Activated CD8-positive, alpha-beta memory T cell treated with anti-CD3 and anti-CD28 coated beads for 1 hour (primary cell): ENCODE measurements at places on chromosomes 3 and 15.

- no peak for DNase-seq
These were observed 10.8 kb downstream of the GHRL start for GRCh38 chr3:10281951-10282350.

DNA sequence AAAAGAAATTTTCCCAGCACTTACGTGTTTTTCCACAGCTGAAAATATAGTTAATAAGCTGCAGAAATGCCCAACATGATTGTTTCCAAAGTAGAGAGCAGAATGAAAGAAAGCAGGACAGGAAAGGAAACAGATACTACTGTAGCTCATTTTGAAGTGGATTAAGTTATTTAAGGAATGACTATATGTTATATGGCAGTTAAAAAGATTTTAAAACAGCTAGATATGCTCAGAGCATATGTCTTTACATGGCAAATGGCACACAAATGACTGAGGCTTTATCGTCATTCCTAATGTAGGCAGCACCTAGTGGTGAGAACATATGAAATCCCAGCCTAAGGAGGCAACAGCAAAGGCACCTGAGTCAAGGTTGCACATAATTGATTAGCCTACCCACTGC lies 106.6 kb upstream of the SEMA6D start:
- no peak for DNase-seq

DNA sequence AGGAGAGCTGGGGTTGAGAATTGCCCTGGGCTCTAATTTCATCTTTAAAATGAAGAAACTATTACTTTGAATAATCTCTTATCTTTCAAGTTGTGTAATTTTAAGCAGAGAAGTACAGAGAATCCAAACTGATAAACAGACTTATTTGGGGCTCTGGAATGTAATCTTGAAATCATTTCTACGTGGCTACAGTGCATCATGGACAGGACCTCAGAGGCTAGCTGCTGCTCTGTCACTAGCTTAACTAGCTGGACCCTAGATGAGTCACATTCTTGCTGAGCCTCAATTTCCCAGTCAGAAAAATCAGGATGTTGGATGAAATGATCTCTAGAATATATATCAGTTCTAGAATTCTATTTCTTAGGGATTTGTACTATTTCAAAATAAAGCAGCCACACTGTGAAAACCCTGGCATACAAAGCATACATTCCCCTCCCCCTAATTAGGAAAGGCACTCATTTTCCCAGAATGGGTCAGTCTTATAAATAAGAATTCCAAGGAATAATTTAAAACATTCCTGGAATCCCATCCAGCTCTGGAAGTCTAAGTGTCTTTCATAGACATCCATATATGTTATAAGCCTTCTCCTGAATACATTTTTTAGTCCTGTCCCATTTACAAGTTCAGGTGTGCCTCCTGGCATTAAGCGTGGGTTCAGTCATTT lies 47.2 kb downstream of the RASGRP1 start:
- no peak for DNase-seq

GRCh38 chr3:9396301-9396631 lies 1.1 kb upstream of the SETD5 start:
- no peak for DNase-seq

DNA sequence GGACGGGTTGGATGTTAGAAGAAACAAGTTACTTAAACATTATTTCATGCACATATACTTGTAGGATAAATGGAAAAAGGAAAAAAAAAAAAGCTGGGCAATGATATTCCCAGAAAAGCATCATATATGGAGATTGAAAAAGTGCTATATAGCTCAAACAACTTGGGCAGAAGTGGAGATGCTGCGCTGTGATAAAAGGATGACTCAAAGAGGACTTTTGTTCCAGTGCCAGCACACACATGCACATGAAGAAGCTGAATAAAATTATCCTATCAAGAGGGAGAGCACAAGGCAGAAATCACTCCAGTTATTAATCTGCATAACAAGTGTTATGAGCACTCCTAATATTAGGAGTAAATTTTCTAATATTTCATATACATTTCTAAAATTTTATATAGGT lies 30.9 kb downstream of the FRMD4B start:
- DNase-seq, result no peak

- DNase-seq, result no peak
These were observed 127.5 kb upstream of the CD96 start for GRCh38 chr3:111414531-111414930.

- DNase-seq, result no peak
These were observed 275.6 kb downstream of the RAP2B start for GRCh38 chr3:153437666-153438065.

GRCh38 chr15:98443526-98443925 lies 204.8 kb upstream of the IGF1R start:
- no peak for DNase-seq

DNA sequence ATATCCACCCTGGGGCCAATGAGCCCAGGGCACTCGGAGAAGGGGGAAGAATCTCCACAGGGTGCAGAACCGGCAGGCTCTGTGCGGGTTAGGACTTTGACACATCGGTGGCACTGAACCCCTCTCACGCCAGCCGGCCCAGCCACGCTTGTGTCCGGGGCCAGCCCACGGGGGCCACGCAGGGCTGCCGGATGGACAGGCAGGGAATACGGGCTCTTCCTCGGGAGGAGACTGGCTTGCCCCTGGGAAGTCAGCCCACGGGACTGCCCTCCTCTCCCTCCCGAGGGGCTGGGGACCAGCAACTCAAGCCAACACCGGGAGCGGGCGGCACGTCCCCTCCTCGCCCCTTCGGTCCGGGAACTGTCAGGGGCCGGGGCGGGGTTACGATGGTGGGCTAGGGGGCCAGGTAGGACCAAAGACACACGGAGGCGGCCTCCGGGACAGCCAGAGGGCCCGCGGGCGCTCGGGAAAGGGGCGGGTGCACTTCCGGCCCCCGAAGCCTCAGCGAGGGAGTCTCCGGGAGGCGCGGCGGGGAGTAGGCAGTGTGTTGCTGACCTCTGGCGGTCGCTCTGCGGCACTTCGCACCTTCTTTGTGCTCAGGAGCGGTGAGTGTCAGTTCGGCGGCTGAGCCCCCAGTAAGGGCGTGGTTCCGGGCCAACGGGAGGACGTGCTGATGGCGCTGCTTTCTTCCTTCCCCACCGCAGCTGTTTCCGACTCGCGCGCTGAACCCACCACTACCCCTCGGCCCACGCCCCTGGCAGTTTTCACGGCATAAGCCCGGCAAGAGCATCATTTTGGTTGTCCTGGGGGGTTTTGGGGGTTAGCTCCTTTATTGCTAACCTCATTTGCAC lies 5.1 kb upstream of the CYP8B1 start:
- peak; percentile 70 for DNase-seq
